ENCODE measurements at places on chromosomes 16 and 17.

DNA sequence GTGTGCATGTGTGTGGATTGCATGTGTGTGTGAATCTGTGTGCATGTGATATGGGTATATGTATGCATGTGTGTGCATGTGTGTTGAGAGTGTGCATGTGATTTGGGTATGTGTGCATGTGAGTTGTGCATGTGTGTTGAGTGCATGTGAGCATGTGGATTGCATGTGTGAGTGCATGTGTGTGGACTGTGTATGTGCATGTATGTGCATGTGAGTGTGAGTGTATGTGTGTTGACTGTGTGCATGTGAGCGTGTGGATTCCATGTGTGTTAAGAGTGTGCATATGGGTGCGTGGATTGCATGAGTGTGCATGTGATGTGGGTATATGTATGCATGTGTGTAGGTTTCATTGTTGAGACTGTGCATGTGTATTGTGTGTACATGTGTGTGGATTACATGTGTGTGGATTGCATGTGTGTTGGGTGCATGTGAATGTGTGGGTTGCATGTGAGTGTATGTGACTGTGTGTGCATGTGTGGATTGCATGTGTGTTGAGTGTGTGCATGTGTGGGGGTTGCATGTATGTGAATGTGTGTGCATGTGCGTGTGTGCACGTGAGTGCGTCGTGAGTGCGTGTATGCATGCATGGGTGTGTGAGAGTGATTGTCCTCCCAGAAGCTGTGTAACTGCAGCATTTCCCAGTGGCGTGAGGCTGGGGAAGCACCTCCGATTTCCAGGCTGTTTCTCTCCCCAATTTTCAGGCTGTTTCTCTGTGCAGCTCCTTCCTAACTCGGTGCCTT lies 19.4 kb downstream of the C1QTNF1 start:
- no peak for DNase-seq

GRCh38 chr17:6530324-6530920 lies 25.9 kb downstream of the PITPNM3 start:
- DNase-seq = no peak

DNA sequence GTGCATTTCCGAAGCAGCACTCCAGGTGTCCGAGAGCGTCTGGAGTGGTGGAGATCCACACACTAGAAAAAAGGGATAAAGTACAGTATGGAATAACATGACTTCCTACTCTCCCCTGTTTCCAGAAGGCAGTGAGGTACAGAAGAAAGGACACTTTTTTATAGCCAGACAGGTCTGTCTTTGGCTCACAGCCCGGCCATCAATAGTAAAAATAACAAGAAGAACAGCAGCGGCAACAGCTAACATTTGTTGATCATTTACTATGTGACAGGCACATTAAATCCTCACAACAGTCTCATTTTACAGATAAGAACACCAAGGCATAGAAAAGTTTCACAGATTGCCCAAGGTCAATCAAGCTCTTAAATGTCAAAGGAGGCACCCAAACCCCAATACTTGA lies 16.2 kb downstream of the DYNLRB2 start:
- DNase-seq = no peak

GRCh38 chr16:2529061-2529931 lies 1.9 kb downstream of the CEMP1 start:
- DNase-seq = peak; percentile 47

DNA sequence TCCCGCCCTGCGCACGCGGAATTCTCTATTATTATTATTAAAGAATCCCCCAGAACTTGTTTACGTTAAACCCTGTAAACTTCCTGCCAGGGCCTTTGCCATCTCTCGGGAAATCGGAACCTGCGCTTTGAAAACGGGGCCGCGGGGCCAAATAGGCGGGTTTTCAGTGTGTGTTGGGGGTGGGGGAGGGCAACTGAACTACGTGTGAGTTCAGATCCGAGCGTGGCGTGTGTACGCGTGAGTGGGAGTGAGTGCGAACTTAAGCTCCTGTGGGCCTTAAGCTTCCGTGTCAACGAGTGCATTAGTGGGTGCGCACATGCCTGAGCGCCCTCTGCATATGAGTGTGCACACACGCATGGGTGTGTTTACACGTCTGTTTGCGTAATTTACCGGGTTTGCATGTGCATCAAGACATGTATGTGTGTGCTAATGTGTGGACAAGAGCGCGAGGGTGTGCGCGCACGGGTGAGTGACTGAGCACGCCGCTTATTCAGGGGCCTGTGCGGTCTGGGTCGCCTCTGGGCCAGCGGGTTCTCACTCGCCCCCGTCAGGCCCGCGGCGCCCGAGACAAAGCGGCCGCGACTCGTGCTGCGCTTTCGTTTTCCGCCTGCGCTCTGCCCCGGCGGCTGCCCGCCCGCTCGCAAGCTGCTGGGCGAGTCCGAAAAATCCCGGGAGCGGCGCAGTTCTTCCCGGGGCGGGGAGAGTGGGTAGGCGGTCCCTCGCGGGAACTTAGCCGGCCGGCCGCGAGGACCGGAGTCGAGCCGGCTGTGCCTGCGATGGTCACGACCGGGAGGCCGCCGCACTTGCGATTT lies 1.2 kb upstream of the FOXF1 start:
- DNase-seq = peak; percentile 86

DNA sequence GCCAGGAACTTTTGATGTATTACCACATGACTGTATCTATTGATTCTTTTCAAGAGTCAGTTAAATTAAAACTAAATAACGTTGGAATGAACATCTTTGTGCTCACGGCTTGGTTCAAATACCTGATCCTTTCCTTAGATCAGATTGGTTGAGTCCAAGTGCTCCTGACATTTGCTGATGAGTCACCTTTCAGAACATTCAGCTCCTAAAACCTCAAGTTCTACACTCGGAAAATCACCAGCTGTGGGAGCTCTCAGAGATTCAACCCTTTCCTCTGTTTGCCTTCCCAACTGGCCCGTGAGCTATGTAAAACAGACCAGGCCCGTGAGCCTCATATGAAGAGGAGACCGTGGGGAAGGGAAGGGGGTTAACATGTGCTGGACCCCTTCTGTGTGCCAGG lies 68.1 kb downstream of the RTN4RL1 start:
- DNase-seq = no peak

GRCh38 chr17:51085150-51085805 lies 35.4 kb downstream of the SPAG9 start:
- DNase-seq = no peak

DNA sequence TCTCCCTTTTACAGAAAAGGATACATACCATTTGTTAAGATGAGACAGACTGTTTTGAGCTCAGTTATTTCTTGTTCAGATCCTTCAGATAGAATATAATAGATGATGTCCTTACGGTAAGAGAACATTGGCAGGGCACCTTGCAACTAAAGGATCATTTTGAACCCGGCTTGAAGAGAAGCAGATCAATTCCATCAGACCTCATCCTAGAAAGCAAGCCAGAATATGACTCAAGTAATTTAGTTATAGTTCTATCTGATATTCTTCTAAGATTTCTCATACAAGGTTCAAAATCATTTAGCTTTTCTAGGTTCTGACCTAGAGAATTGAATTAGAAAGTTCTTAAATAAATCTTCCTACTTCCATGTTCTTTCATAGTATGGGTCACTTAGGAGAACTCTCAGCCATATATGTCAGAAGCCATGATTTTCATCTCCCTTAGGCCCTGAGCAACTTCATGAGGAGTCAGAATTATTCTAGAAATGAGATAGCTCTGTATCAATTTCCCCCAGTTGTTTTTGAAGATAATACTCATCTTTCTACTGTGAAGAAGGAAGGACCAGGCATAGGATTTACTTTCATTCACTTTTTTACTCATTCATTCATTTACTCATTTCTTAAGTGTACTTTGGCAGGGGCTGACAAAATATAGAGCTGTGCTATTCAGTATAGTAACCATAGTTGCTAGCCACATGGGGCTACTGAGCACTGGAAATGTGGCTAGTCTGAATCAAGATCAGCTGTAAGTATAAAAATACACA lies 2.5 kb upstream of the CMTM1 start:
- no peak for DNase-seq

GRCh38 chr17:57889892-57890856 lies 40.3 kb upstream of the MRPS23 start:
- peak; percentile 88 for DNase-seq

DNA sequence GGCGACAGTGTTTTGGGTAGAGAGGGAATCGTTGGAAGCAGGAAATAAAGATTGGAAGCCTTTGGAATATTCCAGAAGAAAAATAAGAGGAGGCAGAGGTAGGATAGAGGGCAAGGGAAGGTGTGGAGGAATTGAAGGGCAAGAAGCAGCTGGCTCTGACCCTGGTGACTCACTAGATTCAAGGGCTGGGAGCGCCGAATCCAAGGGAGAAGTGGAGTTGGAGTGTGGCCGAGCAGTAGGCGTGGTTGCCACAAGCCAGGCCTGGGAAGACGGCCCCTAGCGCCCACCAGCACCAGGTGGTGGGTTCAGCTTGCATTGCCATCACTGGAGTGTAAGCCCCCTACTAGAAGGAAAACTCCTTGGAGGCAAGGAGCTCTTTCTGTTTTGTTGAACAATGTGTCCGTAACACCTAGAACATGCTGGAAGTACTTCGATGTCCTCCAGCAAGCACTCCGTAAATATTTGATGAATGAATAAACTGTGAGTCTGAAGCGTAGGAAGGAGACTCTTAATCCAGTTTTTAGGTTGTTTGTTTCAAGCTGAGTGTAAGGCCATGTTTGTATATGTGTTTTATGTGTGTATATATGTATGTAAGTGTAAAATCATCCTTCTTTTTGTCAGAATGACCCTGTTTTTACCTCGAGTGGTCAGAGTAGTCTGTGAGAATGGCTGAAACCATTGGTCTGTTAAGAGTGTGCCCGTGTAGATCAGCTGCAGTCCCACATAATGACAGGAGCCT lies 139.5 kb downstream of the CMIP start:
- peak; percentile 93 for DNase-seq

GRCh38 chr16:87897521-87898505 lies 28.5 kb upstream of the SLC7A5 start:
- no peak for DNase-seq

DNA sequence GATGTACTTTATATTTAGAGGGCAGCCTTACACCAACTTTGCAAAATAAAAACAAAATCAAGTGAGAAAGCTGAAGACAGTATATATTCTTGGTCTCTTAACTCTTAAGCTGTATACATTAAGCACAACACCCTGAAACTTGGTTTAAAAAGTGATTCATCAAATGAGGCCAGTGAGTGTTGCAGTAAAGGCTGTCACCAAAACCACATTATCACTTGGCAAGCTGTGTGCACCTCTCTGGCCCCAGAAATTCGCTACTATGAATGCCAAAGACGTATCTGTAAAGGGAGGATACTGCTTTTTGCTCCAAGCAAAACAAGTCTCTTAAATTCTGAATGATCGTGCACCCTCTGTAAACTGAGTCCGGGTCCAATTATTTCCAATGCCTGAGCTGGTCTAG lies 163.9 kb downstream of the ZFHX3 start:
- peak; percentile 28 for DNase-seq

GRCh38 chr16:70750893-70751467 lies 50.0 kb downstream of the VAC14 start:
- DNase-seq = peak; percentile 73

DNA sequence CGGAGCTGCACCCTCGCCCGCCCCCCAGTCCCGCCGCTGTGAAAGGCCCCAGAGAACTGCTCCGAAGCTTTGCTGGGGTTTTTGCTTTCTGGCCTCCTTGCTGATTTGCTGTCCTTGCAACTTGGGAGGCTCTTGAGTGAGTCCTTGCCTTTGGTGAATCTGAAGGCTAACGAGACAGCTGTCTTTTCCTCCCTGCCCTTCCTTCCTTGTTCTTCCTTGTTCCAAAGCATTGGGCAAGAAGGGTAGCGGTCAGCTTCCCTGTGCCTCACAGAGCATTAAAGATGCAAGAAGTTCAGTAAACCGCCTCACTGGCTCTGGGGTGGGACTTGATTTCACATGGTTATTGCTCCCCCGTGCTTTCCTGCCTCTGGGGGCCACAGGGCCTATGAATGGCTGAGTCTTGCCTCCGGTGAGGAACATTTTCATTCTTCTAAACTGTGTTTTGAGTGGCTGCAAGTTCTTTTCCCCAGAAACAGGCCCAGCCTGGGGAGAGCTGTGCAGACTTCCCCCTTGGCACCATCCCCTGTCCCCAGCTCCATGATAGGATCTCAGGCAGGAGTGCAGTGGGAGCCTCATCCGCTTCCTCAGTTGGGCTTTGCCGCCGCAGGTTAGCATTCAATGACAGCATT lies 1.4 kb downstream of the YPEL2 start:
- peak; percentile 67 for DNase-seq

- DNase-seq = no peak
Observed at GRCh38 chr16:89583895-89584644, 8.5 kb downstream of the CPNE7 start.

- DNase-seq = no peak
Observed at GRCh38 chr17:76123749-76124581, 17.1 kb downstream of the FOXJ1 start.

- no peak for DNase-seq
Observed at GRCh38 chr17:35074711-35075707, 11.5 kb upstream of the RFFL start.

GRCh38 chr16:81521141-81521626 lies 76.6 kb downstream of the CMIP start:
- no peak for DNase-seq

GRCh38 chr16:14586637-14587305 lies 43.3 kb downstream of the PARN start:
- DNase-seq = peak; percentile 9

DNA sequence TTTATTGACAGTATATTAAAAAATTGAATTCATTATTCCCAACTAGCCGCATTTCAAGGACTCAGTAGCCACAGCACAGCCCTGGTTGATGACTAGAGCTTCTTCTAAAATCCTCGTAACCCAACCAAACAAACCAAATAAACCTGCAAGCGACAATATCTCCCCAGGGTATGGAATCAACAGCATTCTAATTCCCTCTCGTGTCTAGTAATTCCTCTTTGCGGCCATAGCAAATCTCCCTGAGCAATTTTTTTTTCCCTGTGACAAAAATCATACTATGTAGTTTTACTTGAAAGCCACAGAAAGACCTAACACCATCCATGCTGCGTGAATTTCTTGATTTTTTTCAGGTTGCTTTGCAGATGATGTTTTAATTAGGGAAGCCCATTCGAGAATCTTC lies 143.4 kb upstream of the MYOCD start:
- DNase-seq = no peak

GRCh38 chr16:75111961-75112733 lies 4.4 kb downstream of the LDHD start:
- no peak for DNase-seq

- peak; percentile 32 for DNase-seq
Observed at GRCh38 chr16:74226338-74226954, 70.2 kb upstream of the PSMD7 start.

- no peak for DNase-seq
Observed at GRCh38 chr17:57890857-57891232, 41.0 kb upstream of the MRPS23 start.

DNA sequence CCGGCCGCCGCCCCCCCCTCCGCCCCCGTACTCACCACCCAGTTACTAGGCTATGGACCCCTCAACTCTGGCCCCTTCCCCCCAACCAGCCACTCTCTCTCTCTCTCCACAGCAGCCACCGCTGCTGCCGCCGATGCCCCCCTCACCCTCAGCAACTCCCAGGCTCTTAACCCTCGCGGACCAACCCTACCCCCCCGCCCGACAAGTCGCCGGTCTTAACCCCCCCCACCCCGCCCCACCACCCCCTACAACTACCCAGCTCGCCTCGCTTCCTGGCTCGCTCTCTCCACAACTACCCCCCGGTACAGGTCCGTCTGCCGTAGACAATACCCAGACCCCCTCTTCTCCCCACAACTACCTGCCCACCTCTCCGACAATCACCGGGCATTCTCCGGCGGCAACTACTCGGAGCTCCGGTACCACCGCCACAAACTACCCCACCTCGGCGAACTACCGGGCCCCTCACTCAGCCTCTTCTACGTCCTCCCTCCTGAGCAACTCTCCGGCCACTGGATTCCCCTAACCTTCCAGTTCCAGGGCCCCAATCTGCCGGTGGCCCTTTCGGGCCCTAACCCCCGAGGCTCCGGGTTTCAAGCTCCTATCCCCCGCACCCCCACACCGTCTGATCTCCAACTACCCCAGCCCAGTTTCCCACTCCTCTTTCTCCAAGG lies 702 bp downstream of the PHF23 start:
- DNase-seq = peak; percentile 75
